ENCODE measurements at places on chromosomes 2 and 18.
A peak's percentile ranks its signal among the peaks of the same experiment; 100 is the strongest.

- no peak for DNase-seq
Measured at GRCh38 chr18:44693030-44693784, 12.5 kb downstream of the SETBP1 start.

DNA sequence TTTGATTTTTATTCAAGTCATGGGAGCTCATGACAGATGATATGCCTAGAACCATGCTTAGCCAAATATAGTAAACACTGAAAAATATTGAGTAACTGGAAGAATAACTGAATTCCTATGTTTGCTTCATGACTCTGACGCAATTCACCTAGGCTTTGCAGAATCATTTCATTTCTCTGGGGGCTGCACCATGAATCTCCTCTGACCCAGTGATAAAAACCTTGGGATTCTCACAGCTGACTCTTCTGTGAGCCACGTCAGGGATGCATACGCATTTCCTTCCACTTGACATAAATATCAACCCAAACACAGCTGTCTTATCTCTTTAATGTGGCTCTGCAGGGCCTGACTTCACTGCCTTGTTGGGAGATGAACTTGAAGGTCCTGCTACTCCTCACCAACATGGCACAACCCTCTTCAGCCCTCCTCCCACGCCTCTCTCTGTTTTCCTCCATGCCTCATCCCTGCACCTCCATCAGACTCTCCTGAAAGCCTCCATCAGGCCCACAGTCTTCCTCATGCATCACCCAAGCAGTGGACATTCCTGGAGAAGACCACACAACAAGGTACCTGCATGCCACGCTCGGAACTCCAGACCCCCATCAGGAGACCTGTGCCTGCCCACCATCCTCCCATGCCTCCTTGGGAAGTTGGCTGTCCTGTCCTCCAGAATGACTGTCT lies 29.8 kb downstream of the COL6A3 start:
- DNase-seq: no peak

DNA sequence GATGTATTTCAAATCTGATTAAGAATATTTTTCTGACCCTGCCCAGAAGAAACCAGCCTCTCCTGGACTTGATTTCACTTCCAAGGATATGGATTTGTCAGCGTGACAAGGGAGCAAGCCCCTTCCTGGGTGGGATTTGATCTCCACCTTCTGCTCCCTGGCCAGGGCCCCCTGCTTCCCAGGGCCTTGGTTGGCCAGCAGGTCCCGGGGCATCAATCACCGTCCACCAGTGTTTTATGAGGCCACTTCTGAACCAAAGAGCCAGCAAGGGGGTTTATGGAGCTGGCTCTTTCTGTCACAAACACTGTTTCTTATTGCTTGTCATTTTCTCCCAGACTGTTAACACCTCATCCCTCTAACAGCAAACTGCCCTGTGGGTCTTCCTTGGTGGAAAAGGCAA lies 320.5 kb upstream of the SKOR2 start:
- DNase-seq: no peak

- DNase-seq: no peak
Measured at GRCh38 chr2:199810422-199811171, 40.4 kb downstream of the FTCDNL1 start.

GRCh38 chr2:157627594-157628476 lies 829 bp downstream of the ACVR1C start:
- peak; percentile 36 for DNase-seq

- no peak for DNase-seq
Measured at GRCh38 chr2:128406736-128407554, 88.3 kb upstream of the HS6ST1 start.

- DNase-seq: no peak
Measured at GRCh38 chr2:19355014-19355405, 3.4 kb downstream of the OSR1 start.

GRCh38 chr2:207225773-207226172 lies 60.0 kb upstream of the KLF7 start:
- DNase-seq: no peak

- no peak for DNase-seq
Measured at GRCh38 chr2:85342156-85342555, 12.2 kb downstream of the RETSAT start.

GRCh38 chr2:215602997-215603396 lies 167.1 kb upstream of the FN1 start:
- no peak for DNase-seq

- DNase-seq: no peak
Measured at GRCh38 chr18:74631623-74632350, 34.1 kb downstream of the ZNF407 start.

All from T-helper 2 cell treated with Interferon-gamma antibody and Interleukin-4, amounts not matched to agents 5 μg/mL and 100 μg/mL, for 36 hours (primary cell).